Activated B cell treated with CpG ODN at 0.5 μM for 24 hours (primary cell): ENCODE measurements at places on chromosomes 5 and 9. TPM values are rescaled to one million over a fixed set of nuclear protein-coding genes. Genes with fewer than 3 reads are reported as not detected.

PNPLA7 gene
- total RNA-seq, result 5.5 and 6.1 TPM in 2 replicates

FPGS gene
- 105 and 135 TPM in 2 replicates for total RNA-seq

TAL2 gene
- 0.38 TPM in 1 of 2 replicates, not detected in the other for total RNA-seq

GRCh38 chr9:77562019-77562748 lies 85.9 kb downstream of the GNA14 start:
- no peak for DNase-seq

DNA sequence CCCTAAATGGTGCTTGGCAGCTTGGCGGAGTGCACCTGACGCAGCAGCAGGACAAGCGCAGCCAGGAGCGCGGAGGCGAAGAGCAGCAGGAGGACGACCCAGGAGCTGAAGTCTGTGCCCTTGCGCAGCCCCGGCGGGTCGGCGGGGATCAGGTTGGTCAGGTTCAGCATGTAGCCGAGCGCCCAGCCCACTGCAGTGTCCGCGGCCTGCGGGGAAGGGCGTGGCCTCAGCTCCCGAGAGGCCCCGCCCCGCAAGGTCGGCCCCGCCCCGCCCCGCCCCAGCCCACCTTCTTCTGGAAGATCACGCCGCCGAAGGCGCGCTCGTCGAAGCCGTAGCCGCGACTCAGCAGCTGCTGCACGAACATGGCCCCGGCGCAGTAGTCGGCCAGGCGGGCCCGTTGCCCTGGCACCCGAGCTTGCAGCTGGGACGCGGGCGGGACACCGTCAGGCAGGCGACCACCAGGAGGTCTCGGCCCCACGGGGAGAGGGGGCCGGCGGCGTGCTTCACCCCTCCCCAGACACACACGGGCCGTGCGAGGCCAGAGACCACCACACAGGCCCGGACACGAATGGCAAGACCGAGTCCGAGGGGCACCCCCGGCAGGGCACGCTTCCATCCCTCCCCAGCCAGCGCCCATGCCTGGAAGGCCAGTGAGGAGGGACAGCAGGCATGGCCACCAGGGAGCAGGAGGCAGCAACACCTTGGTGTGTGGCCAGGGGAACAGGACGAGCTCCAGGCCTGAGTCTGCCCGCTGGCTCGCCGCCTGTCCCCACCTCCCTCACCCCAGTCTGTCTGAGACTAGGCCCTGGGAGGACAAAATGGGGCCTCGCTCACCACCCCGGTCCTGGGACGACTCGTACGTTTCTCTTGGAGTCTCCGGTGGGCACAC lies 2.9 kb upstream of the NPDC1 start:
- no peak for DNase-seq

GRCh38 chr9:84970432-84970831 lies 300.9 kb downstream of the NTRK2 start:
- no peak for DNase-seq

DNA sequence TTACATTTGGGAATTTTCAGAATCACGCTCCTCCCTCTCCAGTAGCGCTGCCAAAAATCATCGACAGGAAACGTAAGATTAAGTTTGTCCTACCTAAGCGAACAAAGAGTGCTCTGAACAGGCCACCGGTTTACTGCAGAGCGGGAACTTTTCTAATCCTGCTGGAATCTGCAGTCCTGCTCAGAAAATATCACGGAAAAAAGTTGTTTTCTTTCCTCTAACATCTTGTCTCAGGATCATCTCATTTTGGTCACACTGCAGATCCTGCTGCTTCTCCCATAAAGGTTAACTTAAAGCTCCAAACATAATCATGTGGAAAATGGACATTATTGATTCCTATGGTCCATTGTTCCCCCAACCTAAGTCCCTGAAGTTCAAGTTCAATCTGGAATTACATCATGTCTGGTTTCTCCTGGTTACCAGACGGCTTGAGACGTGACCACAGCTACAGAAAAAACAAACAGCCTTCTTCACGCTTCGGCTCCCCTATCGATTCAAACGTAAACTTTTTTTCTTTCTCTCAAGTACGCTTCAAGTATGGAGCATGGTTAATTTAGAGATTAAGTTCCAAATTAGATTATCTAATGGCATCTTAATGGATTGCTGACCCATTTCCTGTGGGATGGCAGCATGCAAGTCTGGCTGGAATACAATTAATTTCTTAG lies 217.6 kb downstream of the NFIB start:
- no peak for DNase-seq

DNA sequence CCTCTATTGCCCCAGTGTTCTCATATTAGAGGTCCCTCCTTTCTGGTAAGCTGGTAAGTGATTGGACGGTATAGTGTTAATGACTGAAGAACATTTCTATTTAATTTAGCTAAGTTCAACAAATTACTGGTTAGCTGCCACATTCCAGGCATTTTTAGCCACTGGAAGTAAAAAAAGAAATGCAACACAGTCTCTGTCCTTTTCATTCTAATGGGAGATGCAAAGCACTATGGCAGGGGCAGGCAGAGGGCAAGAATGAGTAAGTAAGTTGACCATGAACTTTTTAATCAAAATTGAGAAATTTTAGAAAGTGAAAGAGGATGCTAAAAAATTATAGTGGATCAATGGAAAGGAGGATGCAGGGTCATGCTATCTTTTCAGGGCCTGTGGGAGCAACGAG lies 137.4 kb downstream of the GPBP1 start:
- DNase-seq, result no peak

GRCh38 chr5:175623088-175623487 lies 34.8 kb upstream of the HRH2 start:
- DNase-seq, result no peak

DNA sequence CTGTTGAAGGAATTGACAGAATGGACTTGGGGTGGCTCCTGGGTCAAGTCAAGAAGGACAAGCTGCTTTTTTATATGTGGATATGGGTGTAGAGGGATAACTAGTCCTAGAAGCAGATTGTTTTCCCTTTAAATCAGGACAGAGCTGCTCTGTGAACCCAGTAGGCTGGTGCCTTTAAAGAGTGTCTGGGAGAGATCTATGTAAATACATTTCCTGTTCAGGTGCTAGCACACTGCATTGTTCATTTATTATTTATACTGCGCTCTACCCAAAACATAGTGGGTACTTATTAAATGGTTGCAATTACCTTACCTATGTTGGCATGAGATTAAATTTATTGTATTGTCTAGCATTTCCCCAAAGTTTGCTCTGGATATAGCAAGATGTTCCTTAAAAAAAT lies 86.6 kb upstream of the EQTN start:
- DNase-seq, result no peak
